ENCODE measurements at places on chromosomes 6 and 20. TPM values are rescaled to one million over a fixed set of nuclear protein-coding genes. Genes with fewer than 3 reads are reported as not detected.

DNA sequence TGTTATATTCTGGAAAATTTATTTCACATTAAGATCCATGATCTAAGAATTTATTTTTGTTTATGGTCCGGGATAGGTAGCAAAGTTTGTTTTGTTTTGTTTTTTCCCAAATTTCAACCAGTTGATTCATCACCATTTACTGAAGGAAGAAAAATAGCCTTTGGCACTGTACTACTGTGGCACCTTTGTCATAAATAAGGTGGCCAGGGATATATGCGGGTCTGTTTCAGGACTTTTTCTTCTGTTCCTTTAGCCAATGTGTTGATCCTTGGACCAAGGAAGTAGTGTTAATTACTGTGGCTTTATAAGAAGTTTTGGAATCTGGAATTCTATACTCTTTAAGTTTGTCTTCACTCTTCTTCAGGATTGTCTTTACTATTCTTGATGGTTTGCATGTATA lies 171.7 kb downstream of the FAXC start:
- H3K27me3 ChIP-seq: no peaks in the 10 kb centered on the region
- H3K27ac ChIP-seq: no peak overlapping the region
- no peaks in the 10 kb centered on the region for H3K4me1 ChIP-seq
- no peak for DNase-seq

- no peaks in the 10 kb centered on the region for H3K36me3 ChIP-seq
- H3K4me1 ChIP-seq: no peaks in the 10 kb centered on the region
- H3K27me3 ChIP-seq: no peaks in the 10 kb centered on the region
- no peak for DNase-seq
Observed at GRCh38 chr6:4322846-4323309, 187.5 kb upstream of the ECI2 start.

GRCh38 chr20:38640521-38640920 lies 38.9 kb downstream of the ARHGAP40 start:
- peak; percentile 45 for DNase-seq
- peaks cover 6% of the 10 kb centered on the region for H3K4me1 ChIP-seq
- no peak overlapping the region for H3K27ac ChIP-seq
- no peak overlapping the region for H3K4me3 ChIP-seq
- peaks cover 25% of the 10 kb centered on the region for H3K27me3 ChIP-seq
- H3K36me3 ChIP-seq: no peaks in the 10 kb centered on the region

- H3K4me3 ChIP-seq: no peak overlapping the region
- no peaks in the 10 kb centered on the region for H3K4me1 ChIP-seq
- H3K36me3 ChIP-seq: no peaks in the 10 kb centered on the region
- H3K27ac ChIP-seq: no peak overlapping the region
- H3K27me3 ChIP-seq: no peaks in the 10 kb centered on the region
- no peak for DNase-seq
Observed at GRCh38 chr6:71499667-71500066, 211.1 kb downstream of the OGFRL1 start.

DNA sequence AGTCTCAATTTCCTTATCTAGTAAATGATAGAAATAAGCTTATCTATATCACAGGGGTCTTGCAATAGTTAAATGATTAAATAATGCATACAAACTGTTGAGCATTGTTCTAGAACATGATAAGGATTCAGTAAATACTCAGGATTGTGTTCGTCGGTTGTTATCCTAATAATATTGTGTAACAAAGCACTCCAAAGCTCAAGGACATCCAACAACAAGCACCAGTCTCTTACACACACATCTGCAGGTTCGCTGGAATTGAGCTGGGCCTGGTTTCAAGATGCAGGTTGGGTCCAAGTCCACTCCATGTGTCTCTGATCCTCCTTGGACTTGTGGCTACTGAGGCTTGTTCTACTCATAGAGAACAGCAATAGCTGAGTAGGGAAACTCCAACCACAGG lies 74.1 kb upstream of the MC3R start:
- no peak for DNase-seq
- no peak overlapping the region for H3K4me3 ChIP-seq
- H3K36me3 ChIP-seq: no peaks in the 10 kb centered on the region
- no peaks in the 10 kb centered on the region for H3K4me1 ChIP-seq
- no peak overlapping the region for H3K27ac ChIP-seq
- H3K27me3 ChIP-seq: no peaks in the 10 kb centered on the region

GRCh38 chr6:83815631-83816272 lies 37.4 kb upstream of the RIPPLY2 start:
- no peak overlapping the region for H3K27ac ChIP-seq
- no peaks in the 10 kb centered on the region for H3K36me3 ChIP-seq
- H3K4me3 ChIP-seq: no peak overlapping the region
- no peaks in the 10 kb centered on the region for H3K27me3 ChIP-seq

DNA sequence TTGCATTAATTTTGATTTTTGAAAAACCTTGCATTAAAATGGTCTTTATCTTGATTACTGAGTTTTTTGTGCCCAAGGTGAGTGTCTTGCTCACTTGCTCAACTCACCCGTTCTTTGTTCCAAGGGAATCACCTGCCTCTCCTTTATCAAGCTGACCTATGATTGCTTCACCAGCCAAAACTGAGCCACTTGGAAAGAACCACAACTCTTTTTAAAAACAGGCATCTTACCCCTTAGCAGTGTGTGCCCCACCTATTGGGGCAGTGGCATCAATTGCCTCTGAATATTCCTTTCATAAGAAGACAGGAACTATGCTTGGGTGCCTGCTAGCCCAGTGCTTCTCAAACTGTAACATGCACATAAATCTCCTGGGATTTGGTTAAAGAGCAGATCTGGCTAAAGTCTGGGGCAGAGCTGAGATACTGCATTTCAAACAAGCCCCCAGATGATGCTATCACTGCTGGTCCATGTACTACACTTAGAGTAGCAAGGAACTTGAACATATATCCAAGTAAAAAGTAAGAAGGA lies 3.3 kb upstream of the STK38 start:
- no peak overlapping the region for H3K27ac ChIP-seq
- H3K27me3 ChIP-seq: no peaks in the 10 kb centered on the region
- peaks cover 10% of the 10 kb centered on the region for H3K4me1 ChIP-seq
- DNase-seq: no peak
- no peaks in the 10 kb centered on the region for H3K36me3 ChIP-seq
- no peak overlapping the region for H3K4me3 ChIP-seq

DNA sequence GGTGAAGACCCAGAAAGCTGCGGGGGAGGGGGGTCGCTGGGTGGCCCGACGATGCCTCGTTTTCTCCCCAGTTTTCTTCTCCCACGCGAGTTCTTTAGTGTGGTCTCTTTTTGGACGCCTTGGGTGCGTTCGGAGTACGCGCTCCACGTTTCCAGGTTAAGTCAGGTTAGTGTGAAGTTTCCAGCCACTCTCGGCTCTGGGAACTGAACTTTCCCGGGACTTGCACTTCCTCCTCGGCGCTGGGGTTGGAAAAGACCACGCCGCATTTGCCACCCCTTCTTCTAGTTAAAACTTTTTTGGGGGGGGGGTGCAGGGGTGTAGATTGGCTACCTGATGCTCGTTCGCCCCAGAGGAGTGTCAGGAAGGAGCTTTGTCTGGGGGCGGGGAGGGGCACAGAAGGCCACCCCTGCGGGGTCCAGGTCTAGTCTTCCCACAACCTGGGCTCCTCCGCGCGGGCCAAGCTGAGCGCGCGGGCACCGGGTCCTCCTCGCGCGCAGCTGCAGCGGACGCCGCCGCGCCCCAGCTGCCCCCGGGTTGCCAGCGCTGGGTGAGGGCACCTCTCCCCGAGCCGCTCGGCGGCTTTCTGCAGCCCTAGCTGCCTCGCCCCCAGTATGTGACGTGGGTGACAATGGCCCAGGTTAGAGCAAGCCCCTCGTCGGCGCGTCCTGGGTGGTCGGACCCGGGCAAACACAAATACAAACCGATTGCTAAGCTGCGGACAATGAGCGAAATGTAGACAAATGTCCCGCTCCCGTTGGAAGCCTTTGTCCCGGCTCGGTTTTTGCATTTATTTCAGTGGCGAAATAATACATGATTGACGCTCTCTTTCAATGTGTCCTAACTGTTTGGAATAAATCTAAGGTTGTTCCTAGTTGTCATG lies 1.7 kb upstream of the NKX2-2 start:
- peak overlapping the region; percentile 35 for H3K4me3 ChIP-seq
- peak; percentile 84 for DNase-seq
- no peaks in the 10 kb centered on the region for H3K36me3 ChIP-seq
- H3K27ac ChIP-seq: no peak overlapping the region
- H3K4me1 ChIP-seq: peaks cover 56% of the 10 kb centered on the region

DNA sequence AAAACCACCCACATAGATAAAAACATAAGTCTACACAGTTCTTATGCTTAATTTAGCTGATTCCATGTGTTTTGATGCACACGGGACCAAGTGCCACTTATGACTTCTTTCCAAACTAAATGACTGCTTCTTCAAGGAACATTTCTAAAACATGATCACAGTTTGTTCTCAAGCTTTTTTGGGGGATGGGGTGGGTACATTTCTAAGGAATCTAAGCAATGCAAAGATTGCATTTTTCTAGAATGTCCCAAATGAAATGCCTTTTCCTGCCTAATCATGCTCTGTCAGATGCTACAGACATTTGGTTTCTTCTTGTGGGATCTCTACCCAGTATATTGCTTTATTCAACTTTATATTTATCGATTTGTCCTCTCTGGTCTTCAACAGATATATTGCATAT lies 496.8 kb upstream of the JAG1 start:
- no peak for DNase-seq
- no peaks in the 10 kb centered on the region for H3K4me1 ChIP-seq
- H3K27me3 ChIP-seq: no peaks in the 10 kb centered on the region
- H3K27ac ChIP-seq: no peak overlapping the region
- no peaks in the 10 kb centered on the region for H3K36me3 ChIP-seq
- H3K4me3 ChIP-seq: no peak overlapping the region

GRCh38 chr6:168208854-168209253 lies 110.7 kb downstream of the DACT2 start:
- no peak overlapping the region for H3K4me3 ChIP-seq
- H3K4me1 ChIP-seq: peaks cover 18% of the 10 kb centered on the region
- no peak overlapping the region for H3K27ac ChIP-seq
- H3K36me3 ChIP-seq: no peaks in the 10 kb centered on the region

- H3K4me3 ChIP-seq: no peak overlapping the region
- DNase-seq: no peak
- no peak overlapping the region for H3K27ac ChIP-seq
- peaks cover 9% of the 10 kb centered on the region for H3K4me1 ChIP-seq
Observed at GRCh38 chr6:101607111-101607690, 213.7 kb downstream of the GRIK2 start.

Gene SLC26A8
- total RNA-seq: 0.25 TPM

Gene ALDH8A1
- total RNA-seq: not detected

Gene GSTA1
- total RNA-seq: not detected

All from neural progenitor cell (in vitro differentiated cells).